GM23338 (cell line): ENCODE measurements at places on chromosomes 6 and 20. TPM values are rescaled to one million over a fixed set of nuclear protein-coding genes. Genes with fewer than 3 reads are reported as not detected.

GRCh38 chr6:69825904-69826303, 29.1 kb upstream of the LMBRD1 start:
- DNase-seq: no peak

GRCh38 chr6:158158748-158159147, 9.3 kb downstream of the SERAC1 start:
- DNase-seq: no peak

GRCh38 chr6:126293891-126294524, 45.9 kb upstream of the CENPW start:
- DNase-seq: no peak

DNA sequence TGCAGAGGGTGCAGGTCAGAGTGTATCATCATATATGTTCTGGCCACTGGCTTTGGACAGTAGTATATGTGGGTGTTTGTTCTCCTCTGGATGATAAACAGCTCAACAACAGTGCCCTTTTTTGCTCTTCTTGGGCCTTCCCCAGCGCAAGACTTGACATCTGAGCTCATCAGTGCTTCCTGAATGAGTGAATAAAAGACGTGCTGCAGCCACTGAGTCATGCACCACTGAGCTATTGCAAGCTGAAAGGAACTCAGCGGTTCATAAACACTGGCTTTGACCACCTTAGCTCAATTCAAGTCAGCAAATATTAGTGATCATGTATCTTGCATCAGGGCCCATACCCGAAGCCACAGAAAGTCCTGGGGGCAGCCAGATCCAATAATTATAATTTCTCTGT, 105.3 kb upstream of the KCNG1 start:
- DNase-seq: no peak

DNA sequence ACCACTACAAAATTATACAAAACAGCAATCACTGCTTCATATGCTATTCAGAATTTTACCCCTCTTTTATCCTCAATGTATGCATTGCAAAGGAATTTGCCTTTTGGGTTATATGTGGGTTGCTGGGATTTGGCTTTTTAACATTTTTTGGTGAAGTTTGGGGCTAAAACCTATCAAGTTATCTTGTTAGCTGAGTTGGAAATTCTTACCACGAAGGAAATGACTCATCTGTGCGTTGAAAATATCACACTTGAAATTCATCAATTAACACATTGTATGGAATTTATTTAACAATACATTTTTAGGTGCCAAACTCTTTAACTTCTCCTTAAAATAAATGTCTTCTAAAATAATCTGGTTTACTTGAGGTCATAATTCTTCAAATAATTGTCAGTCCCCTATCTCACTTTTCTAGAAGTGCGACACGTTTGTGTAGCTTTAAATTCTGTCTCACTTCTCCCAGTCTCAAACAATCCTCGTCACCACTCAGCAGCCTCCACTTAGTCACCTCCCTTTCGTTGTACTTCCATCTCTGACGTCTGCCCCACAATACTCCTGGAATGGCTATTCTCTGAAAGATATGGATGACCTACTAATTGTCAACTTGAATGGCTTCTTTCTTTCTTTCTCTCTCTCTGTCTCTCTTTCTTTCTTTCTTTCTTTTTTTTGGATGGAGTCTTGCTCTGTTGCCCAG, 88.5 kb downstream of the PHACTR1 start:
- DNase-seq: no peak

Gene GPLD1
- polyA plus RNA-seq: 3.4 and 3.8 TPM in 2 replicates

Gene SUMO4
- 1.2 and 2.1 TPM in 2 replicates for polyA plus RNA-seq

Gene FAM217A
- polyA plus RNA-seq: not detected in 2 replicates
